Neuronal stem cell (in vitro differentiated cells): ENCODE measurements at places on chromosomes 7 and 10.

GRCh38 chr10:1661859-1662437 is 75.4 kb downstream of the ADARB2 start:
- no peak for DNase-seq

DNA sequence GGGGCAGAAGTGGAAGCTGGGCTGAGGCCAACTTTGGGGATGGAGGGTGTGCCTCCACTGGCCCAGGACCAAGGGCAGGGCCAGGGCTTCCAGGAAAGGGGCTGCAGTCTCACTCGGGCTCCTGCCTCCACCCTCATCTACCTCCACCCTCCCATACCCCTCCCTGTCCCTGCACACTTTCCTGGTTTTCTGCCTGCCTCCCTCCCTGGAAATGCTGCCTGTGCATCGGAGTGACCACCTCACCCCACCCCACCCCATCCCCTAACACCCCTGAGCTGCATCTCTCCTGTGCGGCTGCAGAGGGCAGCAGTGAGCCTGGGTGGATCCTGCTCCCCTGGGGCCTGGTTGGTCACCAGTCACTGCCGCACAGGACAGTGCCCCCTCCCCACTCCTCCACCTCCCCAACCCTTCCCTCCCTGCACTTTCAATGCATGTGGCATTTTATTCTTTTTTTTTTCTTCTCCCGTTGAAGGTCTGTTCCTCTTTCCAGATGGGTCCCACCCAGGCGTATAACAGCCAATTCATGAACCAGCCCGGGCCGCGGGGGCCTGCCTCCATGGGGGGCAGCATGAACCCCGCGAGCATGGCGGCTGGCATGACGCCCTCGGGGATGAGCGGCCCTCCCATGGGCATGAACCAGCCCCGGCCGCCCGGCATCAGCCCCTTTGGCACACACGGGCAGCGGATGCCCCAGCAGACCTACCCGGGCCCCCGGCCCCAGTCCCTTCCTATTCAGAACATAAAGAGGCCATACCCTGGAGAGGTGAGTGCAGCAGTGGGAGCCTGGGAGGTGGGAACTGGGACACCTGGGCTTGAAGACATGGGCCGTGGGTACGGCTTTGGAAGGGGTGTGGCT is 54.1 kb upstream of the PPIF start:
- DNase-seq, result no peak

- DNase-seq, result no peak
These were observed 53.5 kb downstream of the TRIL start for GRCh38 chr7:28904578-28905048.

GRCh38 chr7:42617071-42617765 is 294.7 kb downstream of the C7orf25 start:
- no peak for DNase-seq

DNA sequence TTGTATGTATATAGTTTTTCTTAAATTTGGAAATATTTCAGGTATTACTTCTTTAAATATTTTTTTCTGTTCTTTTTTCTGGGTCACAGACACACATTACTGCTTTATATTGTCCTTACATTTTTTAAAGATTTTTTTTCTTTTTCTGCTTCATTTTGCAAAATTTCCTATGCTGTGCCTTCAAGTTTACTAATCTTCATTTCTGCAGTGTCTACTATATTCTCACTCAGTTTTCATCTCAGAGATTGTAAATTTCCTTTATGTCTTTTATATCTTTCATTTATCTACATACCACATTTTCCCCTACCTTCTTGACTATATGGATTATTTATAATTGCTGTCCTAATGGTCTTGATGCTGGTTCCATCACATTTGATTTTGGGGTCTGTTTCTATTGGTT is 210.5 kb downstream of the SLC25A13 start:
- no peak for DNase-seq

- no peak for DNase-seq
These were observed 103.0 kb downstream of the MYOF start for GRCh38 chr10:93378997-93379730.

GRCh38 chr10:132253092-132253687 is 54.6 kb downstream of the STK32C start:
- no peak for DNase-seq
